Osteoblast (primary cell): ENCODE measurements at places on chromosomes 13 and 19. TPM values are rescaled to one million over a fixed set of nuclear protein-coding genes. Genes with fewer than 3 reads are reported as not detected.

GRCh38 chr13:73520566-73521289 lies 461.9 kb downstream of the KLF5 start:
- no peak for DNase-seq
- no peaks in the 10 kb centered on the region for H3K27me3 ChIP-seq
- no peak overlapping the region for H3K4me3 ChIP-seq
- no peak overlapping the region for H3K27ac ChIP-seq

DNA sequence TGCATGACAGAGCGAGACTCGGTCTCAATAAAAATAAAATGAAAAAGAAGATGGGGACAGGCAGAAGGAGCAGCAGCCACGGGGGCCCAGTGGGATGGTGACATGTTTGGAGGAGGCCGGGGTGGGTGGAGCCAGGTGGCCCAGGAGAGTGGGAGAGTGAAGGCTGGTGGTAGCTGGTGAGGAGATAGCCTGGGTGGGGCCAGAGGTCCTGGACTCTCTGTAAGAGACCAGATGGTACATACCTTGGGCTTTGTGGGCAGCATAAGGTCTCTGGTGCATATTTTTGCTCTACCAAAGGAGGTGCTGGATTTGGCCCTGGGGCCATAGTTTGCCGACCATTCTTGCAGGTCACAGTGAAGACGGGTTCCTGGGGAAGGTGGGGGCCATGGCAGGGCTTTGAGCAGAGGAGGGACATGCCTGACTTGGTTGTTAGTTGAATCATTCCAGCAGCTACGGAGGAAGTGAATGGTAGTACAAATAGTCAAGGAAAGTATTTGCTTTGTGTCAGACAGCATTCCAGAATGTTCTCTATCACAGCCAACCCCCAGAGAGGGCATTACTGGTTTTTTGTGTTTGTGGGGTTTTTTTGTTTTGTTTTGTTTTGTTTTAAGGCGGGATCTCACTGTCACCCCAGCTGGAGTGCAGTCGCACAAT lies 69.1 kb downstream of the ARHGEF18 start:
- no peaks in the 10 kb centered on the region for H3K27me3 ChIP-seq
- DNase-seq = peak; percentile 92
- H3K4me1 ChIP-seq = peaks cover 18% of the 10 kb centered on the region
- no peak overlapping the region for H3K4me3 ChIP-seq

FSD1 gene
- 0.29 and 1.1 TPM in 2 replicates for total RNA-seq

B3GNT3 gene
- total RNA-seq = not detected in 2 replicates

ALG5 gene
- total RNA-seq = 39.4 and 42.1 TPM in 2 replicates

TEX26 gene
- total RNA-seq = not detected in 2 replicates

ATP8A2 gene
- 0.72 and 0.88 TPM in 2 replicates for total RNA-seq
